Calu3 (cell line): ENCODE measurements at places on chromosomes 7 and 10. TPM values are rescaled to one million over a fixed set of nuclear protein-coding genes. Genes with fewer than 3 reads are reported as not detected.

Gene MKRN1
- total RNA-seq = 83.9 and 85.3 TPM in 2 replicates

Gene STAG3
- 0.66 and 1.2 TPM in 2 replicates for total RNA-seq

Gene CYP3A5
- total RNA-seq = 44.9 and 70.7 TPM in 2 replicates

DNA sequence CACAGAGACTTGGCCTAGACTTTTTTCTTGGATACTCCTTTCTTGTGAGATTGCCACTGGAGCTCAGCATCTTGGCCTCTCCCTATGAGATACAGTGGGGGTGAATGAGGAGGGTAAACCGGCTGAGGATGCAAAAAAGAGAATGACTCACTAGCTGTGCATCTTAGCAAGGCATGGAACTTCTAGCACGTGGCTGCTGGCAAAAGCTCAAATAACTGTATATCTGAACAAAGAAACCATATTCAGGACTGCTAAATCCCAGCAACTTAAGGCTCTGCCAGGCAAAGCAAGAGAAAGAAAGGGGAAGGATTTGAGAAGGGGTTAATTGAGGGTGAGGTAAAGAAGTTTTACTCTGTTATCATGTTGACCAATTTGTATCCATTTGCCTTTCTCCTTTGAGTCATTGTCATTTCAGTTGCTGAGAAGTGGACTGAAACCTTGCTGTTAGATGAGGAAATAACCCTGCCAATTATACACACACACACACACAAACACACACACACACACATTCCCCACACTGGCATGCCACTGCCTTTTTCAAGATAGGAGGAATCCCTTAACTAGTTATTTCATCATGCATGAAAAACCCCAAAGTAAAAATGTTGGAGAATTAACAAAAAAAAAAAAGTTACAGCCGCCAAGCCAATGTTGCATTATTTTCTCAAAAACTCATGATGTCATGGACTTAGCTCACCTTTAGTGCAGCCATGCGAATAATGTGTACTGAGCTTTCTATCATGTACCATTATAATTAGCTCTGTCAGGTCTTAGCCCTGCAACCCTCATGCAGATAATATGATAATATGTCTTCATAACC, 997.3 kb downstream of the LRMDA start:
- H3K27ac ChIP-seq = no peak overlapping the region
- H3K4me1 ChIP-seq = no peaks in the 10 kb centered on the region
- no peaks in the 10 kb centered on the region for H3K36me3 ChIP-seq
- H3K27me3 ChIP-seq = no peaks in the 10 kb centered on the region

GRCh38 chr7:75691793-75692543, 46.8 kb downstream of the HIP1 start:
- no peaks in the 10 kb centered on the region for H3K4me1 ChIP-seq
- no peak overlapping the region for H3K4me3 ChIP-seq
- no peaks in the 10 kb centered on the region for H3K27me3 ChIP-seq
- H3K27ac ChIP-seq = no peak overlapping the region
- H3K36me3 ChIP-seq = no peaks in the 10 kb centered on the region
